ENCODE measurements at places on chromosomes 7 and 10.

GRCh38 chr7:12712236-12712635 lies 24.8 kb downstream of the ARL4A start:
- DNase-seq = no peak

- DNase-seq = no peak
Measured at GRCh38 chr7:28409716-28410627, 2.3 kb upstream of the CREB5 start.

DNA sequence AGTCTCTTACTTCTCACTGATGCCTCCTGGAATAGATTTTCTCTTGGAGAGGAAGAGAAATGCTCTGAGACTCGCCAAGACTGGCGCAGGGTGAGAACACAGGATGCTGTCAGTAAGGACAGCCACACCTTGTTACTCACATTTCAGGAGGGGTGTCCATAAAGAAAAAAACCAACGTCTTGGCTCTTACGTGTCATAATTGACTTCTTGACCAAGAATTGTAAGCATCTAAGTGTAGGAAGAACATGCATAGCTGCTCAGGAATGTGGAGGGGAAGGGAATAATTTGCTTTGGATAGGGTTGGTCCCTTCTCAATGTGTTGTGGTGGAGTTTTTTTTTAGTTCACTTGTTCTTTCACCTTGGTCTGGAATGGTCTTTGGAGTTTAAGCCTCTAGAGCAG lies 43.8 kb upstream of the ZNF438 start:
- DNase-seq = no peak

DNA sequence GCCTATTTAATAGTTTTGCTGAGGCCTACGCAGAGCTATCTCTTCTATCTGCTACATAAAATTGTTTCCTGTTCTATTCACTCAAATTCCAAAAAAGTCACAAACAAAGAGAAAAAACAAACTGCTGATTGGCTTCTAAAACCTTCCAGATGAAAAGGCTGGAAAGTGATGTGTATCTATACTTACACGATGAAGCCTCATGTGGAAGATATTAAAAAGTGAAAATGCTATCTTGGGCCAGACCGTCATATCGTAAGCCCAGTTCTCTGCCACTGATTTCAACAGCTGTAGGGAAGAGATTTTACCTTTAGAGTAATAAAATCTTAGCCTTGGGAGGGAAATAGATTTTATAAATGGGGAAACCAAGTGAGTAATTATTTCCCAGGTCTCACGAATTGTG lies 394.8 kb downstream of the KIF20B start:
- no peak for DNase-seq

- no peak for DNase-seq
Measured at GRCh38 chr7:2191016-2191415, 41.7 kb downstream of the MAD1L1 start.

GRCh38 chr7:2862831-2863361 lies 18.8 kb upstream of the GNA12 start:
- no peak for DNase-seq

DNA sequence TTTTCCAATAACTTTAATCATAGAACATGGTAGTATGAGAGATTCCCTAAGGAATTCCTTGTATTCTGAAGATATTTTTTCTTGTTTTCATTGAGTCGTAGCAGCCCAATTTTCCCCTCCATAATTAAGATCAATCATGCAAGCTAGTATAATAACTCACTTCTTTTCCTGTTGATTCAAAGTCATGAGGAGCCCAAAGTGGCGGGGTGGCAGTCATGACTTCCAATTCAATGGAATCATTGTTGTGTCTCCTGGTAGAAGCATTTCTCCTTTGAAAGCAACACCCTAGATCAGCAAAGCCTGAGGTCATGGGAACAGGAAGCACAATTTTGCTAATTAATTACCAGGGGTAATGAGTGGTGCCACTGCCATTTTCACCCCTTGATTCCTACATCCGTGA lies 77.6 kb upstream of the MAGI2 start:
- no peak for DNase-seq

GRCh38 chr10:62811159-62811875 lies 4.8 kb downstream of the EGR2 start:
- no peak for DNase-seq

GRCh38 chr7:95101422-95101821 lies 194.0 kb downstream of the PPP1R9A start:
- DNase-seq = no peak

DNA sequence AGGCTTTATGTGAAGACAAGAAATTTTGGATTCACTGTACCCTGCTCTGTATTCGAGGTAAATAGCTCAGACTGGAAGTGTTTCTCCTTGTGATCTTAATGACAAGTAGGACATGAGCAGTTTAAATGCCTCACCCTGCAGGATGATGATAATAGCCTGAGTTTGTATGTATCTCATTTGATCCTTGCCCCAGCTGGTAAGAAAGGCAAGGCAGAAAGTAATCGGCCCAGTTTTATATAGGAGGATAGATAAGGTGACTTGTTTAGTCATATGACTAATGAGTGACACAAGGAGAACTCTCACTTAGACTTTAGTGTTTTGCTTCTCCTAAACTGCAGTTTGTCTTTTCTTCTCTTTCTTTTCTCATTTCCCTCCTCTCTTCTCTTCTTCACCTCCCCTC lies 372.6 kb downstream of the PHF14 start:
- peak; percentile 66 for DNase-seq

GRCh38 chr7:40969641-40970040 lies 733.2 kb downstream of the INHBA start:
- DNase-seq = no peak

GRCh38 chr10:127319691-127320090 lies 123.3 kb upstream of the INSYN2A start:
- DNase-seq = no peak

- DNase-seq = no peak
Measured at GRCh38 chr10:6211671-6212635, 9.2 kb downstream of the PFKFB3 start.

DNA sequence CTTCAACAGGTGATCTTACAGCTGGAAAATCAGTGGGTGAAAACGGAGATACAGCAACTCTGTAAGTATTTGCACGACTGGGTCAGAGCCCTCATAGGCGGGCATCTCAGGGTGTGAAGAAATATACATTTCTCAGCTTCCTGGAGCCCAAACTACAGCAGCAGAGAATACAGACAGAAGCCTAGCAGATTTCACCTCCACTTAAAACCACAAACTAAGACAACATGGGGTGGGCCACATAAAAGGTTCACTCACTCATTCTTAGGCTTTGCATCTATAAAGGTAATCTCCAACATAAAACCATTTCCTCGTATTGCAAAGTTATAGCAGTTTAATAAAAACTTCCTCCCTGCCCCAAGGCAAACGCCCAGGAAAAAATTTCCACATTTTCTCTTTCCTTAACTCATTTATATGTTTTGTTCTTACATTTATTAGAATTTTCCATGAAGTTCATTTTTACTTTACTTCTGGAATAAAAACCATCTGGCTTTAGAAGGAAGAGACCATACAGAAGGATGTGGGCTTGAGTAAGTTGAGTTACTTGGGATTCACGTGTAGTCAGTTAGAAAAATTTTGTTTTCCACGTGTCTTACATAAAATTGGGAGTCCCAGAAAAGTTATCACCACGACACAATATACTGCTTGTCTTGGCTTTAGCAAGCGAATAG lies 327.1 kb downstream of the FRMD4A start:
- DNase-seq = no peak

DNA sequence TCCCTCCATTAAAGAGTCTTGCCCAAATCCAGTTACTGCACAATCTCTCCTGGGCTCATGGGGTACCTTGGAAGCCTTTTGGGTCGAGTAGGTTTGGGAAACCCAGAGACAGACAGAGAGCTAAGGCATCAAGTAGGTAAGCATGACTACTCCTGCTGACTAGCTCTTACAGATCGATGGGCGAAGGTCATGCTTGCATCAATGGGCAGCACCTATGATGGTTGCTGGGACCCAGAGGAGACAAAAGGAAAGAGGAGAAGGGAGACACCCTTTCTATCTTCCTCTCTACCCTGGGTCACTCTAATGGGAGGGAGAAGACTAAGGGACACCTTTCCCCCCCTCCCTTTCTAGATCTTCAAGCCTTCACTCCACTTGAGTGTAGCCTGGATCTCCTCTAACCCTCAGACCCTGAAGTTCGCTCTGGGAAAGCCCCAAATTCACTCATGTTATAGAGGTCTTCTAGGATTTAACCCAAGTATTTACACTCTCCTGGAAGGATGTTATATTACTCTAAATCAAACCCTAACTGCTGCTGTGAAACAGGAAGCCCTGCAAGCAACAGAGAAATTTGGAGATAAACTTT lies 31.6 kb upstream of the ZNF746 start:
- DNase-seq = peak; percentile 8

DNA sequence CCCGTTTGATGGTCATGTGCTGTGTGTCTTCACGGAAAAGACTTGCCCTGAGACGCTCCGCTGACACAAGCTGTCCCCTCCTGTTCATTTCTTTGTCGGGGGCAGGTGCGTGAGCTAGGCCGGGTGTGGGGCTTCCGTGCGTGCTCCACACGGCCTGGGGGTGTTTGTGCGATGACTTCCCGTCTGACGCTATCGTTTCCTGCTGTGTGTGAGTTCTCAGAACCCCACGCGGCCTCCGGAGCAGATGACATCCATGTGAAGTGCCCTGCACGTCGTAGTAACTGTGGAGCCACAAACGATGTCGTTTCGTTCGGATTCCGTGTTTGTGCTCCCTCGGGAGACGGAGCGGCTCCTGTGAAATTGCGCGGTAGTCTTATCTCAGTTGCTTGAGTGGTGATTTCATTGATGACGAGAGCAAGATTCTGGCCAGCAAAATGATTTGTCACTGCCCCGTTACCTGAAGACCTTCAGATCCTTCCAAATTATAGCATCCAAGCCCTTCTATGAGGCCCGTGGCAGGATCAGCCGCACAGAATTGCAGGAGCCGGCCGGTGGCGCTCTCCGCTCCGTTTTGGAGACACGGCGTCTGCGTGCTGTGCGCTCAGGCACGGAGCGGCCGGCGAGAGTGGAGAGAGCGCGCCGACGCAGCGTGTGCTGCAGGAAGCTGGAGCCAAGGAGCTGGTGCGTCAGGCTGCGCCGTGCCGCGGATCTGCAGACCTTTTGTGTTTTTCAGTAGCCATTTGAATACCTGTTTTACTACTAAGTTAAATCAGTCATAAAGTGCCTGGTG lies 94.9 kb downstream of the NKX6-2 start:
- no peak for DNase-seq

DNA sequence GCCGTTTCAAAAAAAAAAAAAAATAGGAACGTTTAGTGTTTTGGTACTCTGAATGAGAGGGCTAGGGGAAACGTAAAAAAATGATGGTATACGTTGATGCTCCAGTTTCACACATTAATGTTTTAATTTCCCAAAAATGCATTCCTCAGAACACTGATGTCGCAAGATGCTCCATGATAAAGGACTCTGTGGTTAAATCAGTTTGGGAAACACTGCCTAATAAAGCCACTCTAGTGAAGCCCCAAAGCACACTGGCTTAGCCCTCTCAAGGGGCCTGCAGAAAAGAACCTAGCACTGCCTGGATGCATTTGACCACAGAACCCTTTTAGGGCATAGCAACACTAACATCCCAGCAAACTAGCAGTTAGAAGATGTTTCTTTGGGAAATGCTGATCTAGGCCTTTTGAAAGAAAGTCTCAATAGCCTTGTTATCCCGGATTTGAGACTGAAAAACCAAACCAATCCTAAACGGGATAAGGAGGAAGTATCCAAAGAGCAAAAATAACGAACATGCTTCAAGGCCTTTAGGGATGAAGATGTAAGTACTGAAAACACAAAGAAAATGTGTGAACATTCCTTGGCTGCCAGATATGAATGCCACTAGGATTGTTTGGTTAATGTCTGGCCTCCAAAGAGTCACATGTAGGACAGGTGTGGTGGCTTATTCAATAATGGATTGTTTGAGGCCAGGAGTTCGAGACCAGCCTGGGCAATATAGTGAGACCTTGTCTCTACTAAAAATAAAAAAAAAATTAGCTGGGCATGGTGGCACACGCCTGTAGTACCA lies 11.0 kb downstream of the DLG5 start:
- DNase-seq = no peak

DNA sequence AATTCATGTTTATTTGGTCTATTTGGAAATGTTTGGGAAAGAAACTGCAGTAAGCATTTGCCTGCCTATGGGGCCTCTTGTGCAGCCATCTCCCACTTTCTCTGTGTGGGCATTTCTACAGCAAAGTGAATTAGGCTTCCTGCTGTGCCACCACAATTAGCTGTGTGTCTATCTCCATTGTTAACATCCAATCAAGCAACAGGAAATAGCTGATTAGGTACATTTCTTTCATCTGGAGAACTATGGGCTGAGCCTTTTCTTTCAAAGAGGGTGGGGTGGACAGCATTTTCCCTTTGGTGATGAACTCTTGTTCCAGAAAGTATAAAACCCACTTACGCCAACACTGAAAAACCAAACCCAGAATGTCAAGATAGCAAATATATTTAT lies 640.0 kb downstream of the ACTR3B start:
- no peak for DNase-seq

GRCh38 chr7:33066771-33067170 lies 4.2 kb upstream of the NT5C3A start:
- no peak for DNase-seq

- DNase-seq = no peak
Measured at GRCh38 chr7:91609525-91609924, 271.0 kb downstream of the MTERF1 start.

GRCh38 chr7:3033581-3033980 lies 10.1 kb downstream of the CARD11 start:
- DNase-seq = no peak

GRCh38 chr7:152351168-152351567 lies 84.6 kb downstream of the KMT2C start:
- peak; percentile 16 for DNase-seq

DNA sequence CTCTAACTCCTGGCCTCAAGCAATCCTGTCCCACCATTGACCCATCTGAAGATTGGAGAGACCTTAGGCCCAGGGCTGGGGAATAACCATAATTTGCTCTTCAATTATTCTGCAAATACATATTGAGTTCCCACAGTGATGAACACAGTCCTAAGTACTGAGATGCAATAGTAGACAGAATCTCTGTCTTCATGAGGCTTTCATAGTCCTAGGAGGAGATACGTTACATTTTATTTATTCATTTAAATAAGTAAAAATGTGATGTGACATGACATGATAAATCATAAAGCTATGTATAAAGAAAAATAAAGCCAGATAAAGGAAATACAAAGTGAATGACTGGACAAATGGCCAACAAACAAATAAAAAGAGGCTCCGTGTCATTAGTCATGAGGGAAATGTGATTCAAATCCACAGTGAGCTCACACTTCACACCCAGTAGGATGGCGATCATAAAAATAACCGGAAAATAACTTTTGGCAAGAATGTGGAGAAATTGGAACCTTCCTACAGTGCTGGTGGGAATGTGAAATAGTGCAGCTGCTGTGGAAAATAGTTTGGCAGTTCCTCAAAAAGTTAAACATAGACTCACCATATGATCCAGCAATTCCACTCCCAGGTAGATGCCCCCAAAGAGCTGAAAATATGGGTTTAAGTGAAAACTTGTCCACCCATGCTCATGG lies 52.1 kb upstream of the JCAD start:
- DNase-seq = no peak

- DNase-seq = no peak
Measured at GRCh38 chr10:127254276-127254675, 57.9 kb upstream of the INSYN2A start.

DNA sequence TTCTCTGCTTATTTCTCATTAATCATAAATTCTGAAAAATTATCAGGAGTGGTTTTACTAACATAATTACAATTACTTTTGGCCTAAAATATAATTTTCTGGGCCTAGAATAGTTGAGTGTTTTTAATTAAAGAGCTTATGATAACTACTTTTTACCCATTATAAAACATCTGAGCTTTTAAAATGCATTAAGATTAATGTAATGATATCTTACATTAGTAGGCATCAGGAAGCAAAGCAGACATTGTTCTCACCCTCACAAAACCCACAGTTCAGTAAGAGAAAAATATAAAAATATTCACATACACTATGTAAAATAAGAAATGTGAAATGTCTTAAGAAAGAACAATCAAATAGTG lies 443.7 kb upstream of the SEMA3A start:
- DNase-seq = no peak

Data from erythroblast (primary cell).